H4 (cell line): ENCODE measurements at places on chromosomes 5 and 9. TPM values are rescaled to one million over a fixed set of nuclear protein-coding genes. Genes with fewer than 3 reads are reported as not detected.

GRCh38 chr5:81409361-81409760 is 15.4 kb upstream of the ACOT12 start:
- DNase-seq: no peak

Gene PCDHGA9
- 1.1 and 1.8 TPM in 2 replicates for total RNA-seq

Gene RNF38
- 13.6 and 14.5 TPM in 2 replicates for total RNA-seq

GRCh38 chr5:139379626-139380449 is 3.3 kb downstream of the SLC23A1 start:
- no peak for DNase-seq

DNA sequence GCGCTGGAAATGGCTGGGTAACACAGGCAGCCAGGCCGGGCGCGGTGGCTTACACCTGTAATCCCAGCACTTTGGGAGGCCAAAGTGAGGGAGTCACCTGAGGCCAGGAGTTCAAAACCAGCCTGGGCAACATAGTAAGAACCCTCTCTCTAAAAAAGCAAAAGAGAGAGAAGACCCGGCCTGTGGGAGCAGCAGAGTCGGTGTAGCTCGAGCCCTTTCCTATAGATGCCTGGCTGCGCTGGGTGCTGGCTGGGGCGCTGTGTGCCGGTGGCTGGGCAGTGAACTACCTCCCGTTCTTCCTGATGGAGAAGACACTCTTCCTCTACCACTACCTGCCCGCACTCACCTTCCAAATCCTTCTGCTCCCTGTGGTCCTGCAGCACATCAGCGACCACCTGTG is 9.2 kb downstream of the UCK1 start:
- DNase-seq: no peak

GRCh38 chr5:168275940-168276339 is 15.5 kb upstream of the WWC1 start:
- no peak for DNase-seq

Gene SYNPO
- total RNA-seq: 4.3 and 7.1 TPM in 2 replicates

DNA sequence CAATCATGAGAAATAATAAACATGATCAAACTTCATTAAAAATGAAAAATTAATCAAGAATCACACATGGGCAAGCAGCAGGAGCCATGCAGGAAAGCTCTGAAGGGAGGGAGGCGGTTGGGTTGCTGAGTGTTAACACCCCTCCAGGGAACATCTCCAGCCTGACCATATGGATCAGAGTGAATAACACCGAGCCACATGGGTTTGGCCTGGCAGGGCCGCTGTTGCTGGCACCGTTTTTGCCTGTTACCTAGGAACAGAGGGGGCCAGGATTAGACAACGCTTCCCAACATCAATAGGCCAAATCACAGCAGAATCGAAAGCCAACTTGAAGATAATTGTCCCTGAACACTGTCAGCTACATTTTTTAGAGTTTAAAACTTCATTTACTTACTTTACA is 160.2 kb downstream of the DENND1A start:
- DNase-seq: no peak

Gene TEX53
- not detected in 2 replicates for total RNA-seq

DNA sequence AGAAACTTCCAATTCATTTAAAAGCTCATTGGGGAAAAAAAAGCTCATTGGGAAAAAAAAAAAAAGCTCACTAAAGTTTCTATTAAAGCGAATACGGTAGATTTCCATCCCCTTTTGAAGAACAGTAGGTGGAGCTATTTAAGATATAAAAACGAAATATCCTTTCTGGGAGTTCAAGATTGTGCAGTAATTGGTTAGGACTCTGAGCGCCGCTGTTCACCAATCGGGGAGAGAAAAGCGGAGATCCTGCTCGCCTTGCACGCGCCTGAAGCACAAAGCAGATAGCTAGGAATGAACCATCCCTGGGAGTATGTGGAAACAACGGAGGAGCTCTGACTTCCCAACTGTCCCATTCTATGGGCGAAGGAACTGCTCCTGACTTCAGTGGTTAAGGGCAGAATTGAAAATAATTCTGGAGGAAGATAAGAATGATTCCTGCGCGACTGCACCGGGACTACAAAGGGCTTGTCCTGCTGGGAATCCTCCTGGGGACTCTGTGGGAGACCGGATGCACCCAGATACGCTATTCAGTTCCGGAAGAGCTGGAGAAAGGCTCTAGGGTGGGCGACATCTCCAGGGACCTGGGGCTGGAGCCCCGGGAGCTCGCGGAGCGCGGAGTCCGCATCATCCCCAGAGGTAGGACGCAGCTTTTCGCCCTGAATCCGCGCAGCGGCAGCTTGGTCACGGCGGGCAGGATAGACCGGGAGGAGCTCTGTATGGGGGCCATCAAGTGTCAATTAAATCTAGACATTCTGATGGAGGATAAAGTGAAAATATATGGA is at the start of gene PCDHGA12:
PCDHGA12 (plus strand) TSS at position 176 of the 782 bp plus-strand sequence; CDS start at position 429, 253 bp downstream.
- DNase-seq: no peak

Gene PPP3R2
- total RNA-seq: not detected in 2 replicates

DNA sequence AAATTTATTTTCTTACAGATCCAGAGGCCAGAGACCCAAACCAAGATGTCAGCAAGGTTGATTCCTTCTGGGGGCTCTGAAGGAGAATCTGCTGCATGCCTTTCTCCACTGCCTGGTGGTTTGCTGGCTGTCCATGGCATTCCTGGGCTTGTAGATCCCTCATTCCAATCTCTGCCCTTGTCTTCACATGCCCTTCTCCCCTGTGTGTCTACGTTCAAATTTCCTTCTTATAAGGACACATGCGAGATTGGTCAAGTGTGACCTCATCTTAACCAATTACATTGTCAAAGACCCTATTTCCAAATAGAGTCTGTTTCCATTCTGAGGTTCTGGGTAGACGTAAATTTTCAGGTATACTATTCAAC is 84.5 kb upstream of the RAI14 start:
- no peak for DNase-seq

GRCh38 chr9:119792242-119792641 is 423.0 kb upstream of the BRINP1 start:
- no peak for DNase-seq

DNA sequence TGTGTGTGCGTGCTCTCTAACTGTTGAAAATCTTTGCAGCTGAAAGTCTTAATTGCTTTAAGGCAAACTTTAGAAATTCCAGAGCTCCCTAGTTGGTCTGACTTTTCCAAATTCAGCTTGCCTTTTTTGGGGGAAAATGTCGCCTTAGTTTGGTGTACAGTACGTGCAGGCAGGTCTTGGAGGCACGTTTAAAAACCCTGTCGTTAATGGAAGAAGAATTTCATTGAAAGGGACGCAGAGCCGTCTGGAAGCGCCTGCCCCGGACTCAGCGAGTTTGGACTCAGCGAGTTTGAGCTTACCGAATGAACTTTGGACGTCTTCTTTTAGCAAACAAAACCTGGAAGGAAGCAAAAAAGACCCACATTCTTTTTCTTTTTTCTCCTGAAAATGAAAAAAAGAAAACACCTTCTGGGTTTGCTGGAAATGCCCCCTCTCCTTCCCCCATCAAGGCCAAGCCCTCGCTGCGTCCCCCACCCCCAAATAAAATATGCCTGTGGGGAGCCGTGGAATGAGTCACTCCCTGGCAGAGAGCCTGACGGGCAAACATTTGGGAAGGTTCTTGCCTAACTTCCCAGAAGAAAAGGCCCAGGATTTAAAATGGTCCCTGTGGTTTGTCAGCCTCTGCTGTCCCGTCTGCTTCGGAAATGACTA is 1.5 kb downstream of the NEK6 start:
- peak; percentile 85 for DNase-seq

Gene KCNMB1
- not detected in 2 replicates for total RNA-seq

- peak; percentile 42 for DNase-seq
Observed at GRCh38 chr5:170151097-170151831, 45.6 kb downstream of the FOXI1 start.

GRCh38 chr5:108867656-108868055 is 120.0 kb downstream of the FER start:
- no peak for DNase-seq

Gene GABRP
- not detected in 2 replicates for total RNA-seq

DNA sequence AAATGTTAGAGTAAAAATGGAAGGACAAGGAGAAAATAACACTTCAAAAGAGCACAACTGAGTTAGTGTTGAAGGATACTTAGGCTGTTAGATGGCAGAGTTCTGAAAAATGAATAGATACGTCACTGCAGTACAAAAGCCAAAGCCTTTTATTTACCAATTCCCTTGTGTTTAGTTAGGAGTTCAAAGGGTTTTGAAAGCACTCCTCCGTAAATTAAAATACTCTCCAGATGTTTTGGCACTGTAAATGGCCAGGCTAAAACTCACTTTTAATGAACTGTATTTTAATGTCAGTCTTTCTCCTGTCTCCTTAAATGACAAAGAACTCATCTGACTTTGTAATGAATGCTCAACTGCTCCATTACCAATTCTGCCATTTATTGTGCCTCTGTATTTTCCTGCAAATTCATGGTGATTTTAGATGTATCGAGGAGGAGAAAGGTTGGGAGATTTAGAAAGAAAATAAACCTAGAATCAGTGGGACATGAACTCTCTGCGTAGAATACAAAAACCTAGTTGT is 1727.2 kb downstream of the MAT2B start:
- DNase-seq: no peak

GRCh38 chr9:4489919-4490704 is at the start of gene SLC1A1:
Gene SLC1A1, plus strand, starts transcription at chr9:4490468. Its CDS starts 212 bp downstream, at chr9:4490680.
- peak; percentile 11 for DNase-seq

- peak; percentile 31 for DNase-seq
Observed at GRCh38 chr9:122228568-122229484, at the start of gene LHX6. Gene LHX6, minus strand, starts transcription at chr9:122228957. Its CDS starts 217 bp downstream, at chr9:122228740.

- no peak for DNase-seq
Observed at GRCh38 chr5:173740400-173740799, 124.0 kb upstream of the BOD1 start.

DNA sequence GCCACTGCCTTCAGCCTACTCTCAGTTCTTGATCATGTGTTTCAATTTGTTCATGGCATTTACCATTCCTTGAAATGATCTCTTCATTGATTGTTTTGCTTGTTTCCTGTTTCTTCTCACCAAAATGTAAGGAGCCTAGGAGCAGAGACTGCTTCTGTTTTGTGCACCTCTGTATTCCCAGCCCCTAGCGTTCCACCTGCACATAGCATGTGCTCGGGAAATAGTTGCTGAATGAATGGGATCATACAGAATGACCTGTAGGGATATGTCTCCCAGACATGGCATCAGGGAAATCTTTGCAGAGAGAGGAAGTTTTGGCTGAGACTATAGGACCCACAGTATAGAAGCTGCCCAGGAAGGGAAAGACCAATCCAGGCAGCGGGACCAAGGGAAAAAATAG is 6.2 kb upstream of the CERCAM start:
- no peak for DNase-seq

- DNase-seq: no peak
Observed at GRCh38 chr5:72760259-72760658, 56.2 kb upstream of the TNPO1 start.

- DNase-seq: peak; percentile 66
Observed at GRCh38 chr9:88198341-88198807, 60.1 kb upstream of the SPATA31C2 start.

GRCh38 chr9:71844808-71845207 is 66.2 kb downstream of the ABHD17B start:
- no peak for DNase-seq

DNA sequence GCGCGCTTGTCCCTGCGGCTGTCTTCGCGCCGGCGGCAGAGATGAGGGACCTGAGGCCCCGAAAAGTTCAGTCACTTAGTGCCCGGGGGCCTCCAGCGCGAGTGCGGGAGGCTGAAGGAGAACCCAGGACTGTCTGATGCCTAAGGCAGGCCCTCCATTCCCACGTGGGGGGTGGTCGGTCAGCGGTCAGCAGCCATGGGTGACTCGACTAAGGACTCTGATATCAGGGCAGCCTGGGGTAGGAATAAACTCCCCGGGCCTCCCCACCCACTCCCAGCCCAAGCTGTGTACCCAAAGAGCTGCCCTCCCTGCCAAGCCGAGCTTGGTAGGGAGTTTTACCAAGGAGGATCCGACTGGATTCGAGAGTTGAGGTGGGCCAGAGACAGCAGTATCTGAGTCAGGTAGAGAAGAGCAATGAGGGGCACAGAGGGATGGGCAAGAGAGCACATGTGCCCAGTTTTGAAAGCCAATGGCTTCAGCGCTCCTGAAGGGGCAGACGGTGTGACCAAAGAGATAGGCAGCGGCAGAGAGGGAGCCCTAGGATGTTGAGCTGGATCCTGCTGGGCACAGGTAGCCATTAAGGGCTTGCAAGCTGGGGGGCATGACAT is 787 bp downstream of the FGFR4 start:
- DNase-seq: no peak
